Effector memory CD8-positive, alpha-beta T cell (primary cell): ENCODE measurements at places on chromosomes 5 and 9.

DNA sequence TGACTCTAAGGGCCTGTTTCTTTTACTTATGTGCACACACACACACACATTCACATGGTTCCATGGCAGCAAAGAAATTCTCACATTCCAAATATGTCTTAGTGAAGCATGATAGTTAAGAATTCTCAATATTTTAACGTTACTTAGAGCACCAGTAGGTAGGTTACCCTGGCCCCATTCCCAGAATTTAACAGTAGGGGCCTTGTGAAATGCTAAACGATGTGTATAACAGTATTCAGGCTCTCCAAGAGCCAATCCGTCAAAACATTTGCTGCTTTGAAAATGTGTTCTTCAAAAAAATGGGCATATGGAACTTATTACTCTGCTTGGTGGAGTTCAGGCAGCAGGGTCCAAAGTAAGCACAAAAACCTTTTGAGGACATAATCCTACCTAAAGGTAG lies 93.7 kb upstream of the DAB2 start:
- DNase-seq = no peak

- DNase-seq = no peak
These were observed 9.2 kb upstream of the ESM1 start for GRCh38 chr5:54994628-54995027.

- no peak for DNase-seq
These were observed 148.2 kb downstream of the C9orf50 start for GRCh38 chr9:129472651-129473102.

- DNase-seq = no peak
These were observed 123.4 kb upstream of the IFNE start for GRCh38 chr9:21605489-21605931.

GRCh38 chr5:98898743-98899142 lies 30.1 kb downstream of the CHD1 start:
- DNase-seq = no peak

DNA sequence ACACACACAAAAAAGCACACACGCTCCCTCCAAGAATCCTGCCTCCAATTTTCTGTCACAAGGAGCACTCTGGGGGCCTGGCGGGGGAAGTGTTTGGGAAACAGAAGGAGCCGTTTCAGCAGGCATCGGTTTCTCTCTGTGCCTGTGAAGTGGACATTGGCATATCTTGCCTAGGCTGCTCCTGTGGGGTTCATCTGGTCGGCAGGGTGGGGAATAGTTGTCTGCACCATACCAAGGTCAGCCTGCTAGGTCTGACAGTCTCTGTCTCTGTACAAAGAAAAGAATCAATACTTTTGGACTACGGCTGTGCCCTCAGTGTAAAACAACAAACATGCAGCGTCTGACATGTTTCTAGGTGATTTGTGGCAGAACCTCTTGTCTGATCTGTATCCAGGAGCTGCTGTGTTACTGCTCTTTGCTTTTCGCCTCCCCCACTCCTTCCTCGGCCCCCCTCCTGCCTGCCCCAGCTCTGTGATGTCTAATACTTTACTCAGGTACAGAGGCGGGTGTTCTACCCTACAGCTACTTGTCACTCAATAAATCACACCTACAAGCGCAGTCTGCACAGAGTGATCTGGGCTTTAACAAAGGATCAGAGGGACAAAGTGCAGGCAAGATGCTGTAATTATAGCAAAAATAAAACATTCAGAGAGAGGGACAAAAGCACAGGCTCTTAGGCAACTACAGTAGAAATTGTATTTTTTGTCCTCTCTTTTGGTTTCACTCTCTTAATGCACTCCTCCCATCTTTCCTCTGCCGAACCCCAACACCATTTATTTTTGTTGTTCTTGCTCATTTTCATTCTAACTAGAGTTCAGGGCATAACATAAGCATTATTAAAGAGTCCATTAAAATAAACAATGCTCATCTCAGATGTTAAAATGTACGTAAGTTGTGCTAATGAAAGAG lies 216.7 kb downstream of the BNC2 start:
- no peak for DNase-seq

DNA sequence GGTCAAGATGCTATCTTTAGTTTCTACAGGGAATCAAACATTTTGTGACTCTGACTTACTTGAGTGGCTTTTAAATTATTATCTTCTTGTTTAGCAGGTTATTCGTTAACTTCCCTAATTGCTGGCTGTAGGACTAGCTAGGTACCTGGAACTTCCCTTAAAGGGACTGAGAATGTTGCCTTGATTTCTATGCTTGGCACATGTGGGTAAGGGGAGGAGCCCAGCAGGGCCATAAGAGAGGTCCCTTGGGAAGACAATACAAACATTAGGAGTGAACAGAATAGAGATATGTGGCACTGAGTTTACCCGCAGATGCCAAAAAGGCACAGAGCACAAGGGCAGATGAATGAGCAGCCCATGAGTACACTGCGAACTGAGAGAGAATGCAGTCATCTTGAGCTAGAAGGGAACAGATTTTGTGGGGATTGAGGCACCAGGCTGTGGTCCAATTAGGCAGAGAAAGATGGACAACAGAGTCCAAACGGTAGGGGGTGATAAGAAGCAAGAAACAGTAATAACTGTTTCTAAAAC lies 9.8 kb downstream of the CKMT2 start:
- DNase-seq = no peak

DNA sequence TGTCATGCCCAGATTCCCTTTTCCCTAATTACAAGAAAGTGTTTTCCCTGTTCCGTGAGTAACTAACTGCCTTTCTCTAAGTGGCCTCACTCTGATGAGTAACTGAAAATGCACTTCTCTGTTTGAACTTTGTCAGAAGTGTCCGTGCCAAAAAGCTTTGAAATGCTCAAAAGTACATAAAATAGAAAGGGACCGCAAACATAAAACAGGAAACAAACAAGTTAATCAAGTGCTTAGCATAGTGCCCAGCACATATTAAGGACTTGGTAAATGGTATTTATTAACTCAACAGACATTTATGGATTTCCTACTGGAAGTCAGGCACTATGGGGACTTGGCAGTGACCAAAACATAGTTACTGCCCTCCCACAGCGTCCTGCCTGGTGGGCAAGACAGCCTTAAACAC lies 22.3 kb downstream of the AQP3 start:
- DNase-seq = no peak

- no peak for DNase-seq
These were observed 43.2 kb downstream of the ADAMTS12 start for GRCh38 chr5:33848554-33848953.

- no peak for DNase-seq
These were observed 31.7 kb downstream of the BRINP1 start for GRCh38 chr9:119337573-119337972.

DNA sequence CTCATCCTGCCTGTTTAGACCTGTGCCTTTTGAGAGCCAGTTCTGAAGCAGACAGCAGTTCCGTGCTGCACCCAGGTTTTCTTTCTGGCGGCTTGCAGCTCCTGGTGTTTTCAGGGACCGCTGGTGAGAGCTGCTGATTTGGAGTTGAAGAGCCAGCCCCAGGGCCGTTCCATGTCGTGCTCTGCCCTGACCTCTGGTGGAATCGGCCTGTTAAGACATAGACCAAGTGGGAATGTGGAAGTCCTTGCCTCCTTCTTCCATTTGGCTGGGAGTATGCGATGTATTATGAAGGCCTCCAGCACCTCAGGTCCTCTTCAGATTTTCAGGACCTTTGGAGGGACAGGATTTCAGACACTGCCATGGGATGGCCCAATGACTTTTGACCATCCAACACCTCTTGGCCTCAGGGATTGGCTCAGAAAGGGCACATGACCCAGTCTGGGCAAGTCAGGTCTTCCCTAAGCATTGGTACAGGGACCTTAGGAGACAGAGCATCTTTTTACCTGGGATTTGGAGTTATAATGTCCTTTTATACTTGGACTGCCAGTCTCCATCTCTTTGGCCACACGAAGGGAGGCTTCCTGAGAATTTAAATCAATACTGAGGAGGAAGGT lies 136.1 kb upstream of the CLINT1 start:
- DNase-seq = peak; percentile 17

- no peak for DNase-seq
These were observed 365.2 kb downstream of the BRINP1 start for GRCh38 chr9:119003882-119004617.

GRCh38 chr5:179120951-179121666 lies 60.9 kb downstream of the ZNF354C start:
- no peak for DNase-seq

- no peak for DNase-seq
These were observed 81.7 kb upstream of the SPTLC1 start for GRCh38 chr9:92196909-92197308.

DNA sequence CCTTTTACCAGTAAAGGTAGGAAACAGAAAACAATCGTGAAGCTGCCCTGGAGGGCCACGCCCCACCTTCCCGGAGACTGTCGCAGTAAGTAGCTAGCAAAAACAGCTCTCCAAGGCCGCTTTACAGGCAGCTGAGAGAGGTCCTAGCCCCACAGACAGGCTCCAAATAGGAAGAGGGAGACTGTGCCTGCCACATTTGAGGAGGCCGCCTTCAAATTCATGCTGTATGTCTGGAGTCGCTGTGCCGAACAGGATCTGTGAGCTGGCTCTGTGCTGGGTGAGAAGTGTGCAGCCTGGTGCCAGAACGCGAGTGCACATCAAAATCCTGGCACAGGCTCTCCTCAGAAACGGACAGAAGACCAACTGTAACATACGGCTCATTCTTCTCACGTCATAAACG lies 582.2 kb downstream of the CETN3 start:
- DNase-seq = no peak

GRCh38 chr9:35529161-35529823 lies 39.4 kb downstream of the RUSC2 start:
- DNase-seq = no peak

DNA sequence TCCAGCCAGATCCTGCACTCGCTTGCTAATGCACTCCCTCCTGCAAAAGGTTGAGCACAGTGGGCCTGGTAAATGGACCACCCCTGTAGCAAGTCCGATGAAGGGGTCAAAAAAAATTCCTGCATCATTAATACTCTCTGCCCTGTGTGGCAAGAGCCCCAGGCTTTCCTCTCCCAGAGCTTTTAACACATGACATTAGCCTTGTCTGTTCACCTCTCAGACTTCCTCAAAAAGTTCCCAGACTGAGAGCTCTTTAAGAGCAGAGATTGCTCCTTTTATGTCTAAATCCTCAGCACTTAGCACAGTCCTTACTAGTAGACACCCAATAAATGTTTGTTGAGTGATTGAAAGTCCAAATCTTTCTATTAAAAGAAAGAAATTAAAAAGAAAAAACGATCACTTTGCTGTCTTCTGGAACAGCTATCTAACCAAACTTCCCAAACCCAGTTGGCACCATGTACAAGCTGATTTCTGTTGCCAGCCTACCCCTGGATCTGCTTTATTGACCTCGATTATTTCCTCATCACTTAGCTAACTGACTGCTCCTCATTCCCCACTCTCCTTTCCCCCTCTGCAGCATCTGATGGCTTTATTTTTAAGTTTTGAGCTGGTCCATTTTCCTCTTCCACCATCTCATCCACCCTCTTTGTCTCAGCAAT lies 209.8 kb downstream of the ENC1 start:
- DNase-seq = no peak

DNA sequence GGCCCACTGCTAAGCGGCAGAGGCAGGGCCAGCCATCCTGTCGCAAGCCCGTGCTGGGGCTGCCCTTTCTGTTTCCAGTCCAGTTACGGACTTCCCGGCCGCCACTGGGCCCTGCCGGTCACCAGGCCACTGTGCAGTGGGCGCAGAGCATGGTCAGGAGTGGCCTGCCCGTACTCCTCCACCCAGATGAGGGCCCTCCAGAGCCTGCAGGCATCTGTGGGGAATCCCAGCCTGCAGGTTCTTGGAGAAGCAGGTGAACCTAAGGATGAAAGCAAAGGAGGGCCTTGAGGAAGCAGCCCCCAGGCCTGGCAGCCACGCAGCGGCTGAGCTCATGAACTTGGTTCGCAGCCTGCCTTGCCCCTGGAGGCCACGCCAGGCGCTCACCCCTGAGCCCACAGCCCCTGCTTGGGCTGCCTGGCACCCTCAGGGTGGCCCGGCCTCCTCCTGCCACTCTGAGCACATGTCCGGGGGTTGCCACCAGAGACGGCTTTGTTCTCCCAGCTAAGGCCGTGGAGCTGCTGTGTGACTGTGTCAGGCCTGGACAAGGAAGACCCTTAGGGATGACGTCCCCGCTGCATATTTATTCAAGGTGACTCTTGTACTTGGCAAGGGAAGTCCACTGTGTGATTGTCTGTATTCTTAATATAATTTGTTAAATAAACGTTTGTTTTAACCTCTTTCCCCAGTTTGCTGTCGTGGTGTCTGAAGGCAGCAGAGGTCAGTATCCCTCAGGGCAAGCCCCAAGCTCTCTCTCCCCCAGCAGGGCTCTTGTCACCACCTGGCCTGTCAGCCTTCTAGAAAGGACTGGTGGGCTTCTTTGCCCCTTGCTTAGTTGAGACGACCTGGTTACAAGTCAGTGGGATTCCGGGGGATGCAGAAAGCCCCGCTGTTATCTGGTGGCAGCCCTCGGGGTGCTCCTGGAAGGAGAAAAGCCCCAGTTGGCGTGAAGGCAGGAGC lies 107.1 kb upstream of the LMX1B start:
- no peak for DNase-seq

DNA sequence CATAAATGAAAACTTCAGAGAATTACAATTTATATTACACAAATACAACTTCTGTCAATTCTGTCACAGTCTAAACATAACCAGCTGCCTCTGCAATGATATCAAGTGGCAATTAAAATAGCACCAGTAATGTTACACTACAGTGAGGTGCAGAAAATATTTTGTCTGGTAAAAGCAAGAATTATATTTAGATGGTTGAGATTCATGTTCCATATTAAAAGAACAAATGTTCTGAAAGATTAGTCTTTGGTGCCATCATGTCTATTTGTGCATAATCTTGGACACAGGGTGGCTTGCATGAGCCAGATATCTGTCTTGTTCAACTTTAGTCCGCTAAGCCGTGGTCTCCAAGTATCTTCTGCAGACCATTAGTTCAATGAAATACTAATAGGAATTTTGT lies 29.0 kb upstream of the PRR16 start:
- DNase-seq = no peak

DNA sequence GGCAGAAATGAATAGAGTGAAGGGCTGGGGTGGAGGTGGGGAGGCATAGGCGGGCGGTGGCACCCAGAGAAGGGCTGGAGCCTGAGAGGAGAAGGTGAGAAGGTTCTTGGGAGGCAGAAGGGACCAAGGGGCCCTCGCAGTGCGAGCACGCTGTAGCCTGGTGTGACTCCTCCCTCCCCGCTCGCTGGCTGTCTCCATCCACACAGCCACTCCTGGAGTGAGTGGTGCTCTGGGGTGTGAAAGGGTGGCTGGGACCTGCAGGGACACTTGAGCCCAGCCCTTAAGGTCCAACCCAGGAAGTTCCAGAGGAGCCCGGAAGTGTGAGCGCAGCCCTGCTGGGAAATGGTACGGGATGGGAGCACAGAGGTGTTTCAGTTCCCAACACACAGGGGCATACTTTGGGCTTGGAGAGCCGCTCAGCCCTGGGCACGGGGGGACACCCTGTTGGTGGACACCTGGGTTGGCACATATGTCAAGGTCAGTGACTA lies 9.3 kb upstream of the SCGB3A1 start:
- no peak for DNase-seq
